Activated CD4-positive, alpha-beta T cell treated with anti-CD3 and anti-CD28 coated beads for 36 hours (primary cell): ENCODE measurements at places on chromosomes 13 and 19. TPM values are rescaled to one million over a fixed set of nuclear protein-coding genes. Genes with fewer than 3 reads are reported as not detected.

The LRRC8E gene
- total RNA-seq, result not detected

The EDNRB gene
- not detected for total RNA-seq

The ZNF534 gene
- not detected for total RNA-seq

The OXGR1 gene
- total RNA-seq, result not detected

The FIZ1 gene
- total RNA-seq, result 14.7 TPM
